Breast epithelium (tissue), 4 donors: ENCODE measurements at places on chromosomes 7 and 10. TPM values are rescaled to one million over a fixed set of nuclear protein-coding genes. Genes with fewer than 3 reads are reported as not detected.

Gene SCIN
- total RNA-seq, result 1.3 TPM

Gene EPC1
- total RNA-seq, result 78.7 TPM

Gene CUBN
- 1.6 TPM for total RNA-seq

Gene PIK3AP1
- 26.9 TPM for total RNA-seq

Gene C10orf95
- total RNA-seq, result not detected

Gene MCMBP
- 49.9 TPM for total RNA-seq

Gene CYREN
- 36.8 TPM for total RNA-seq

Gene GGCT
- 59.6 TPM for total RNA-seq

Gene PAPOLB
- 0.33 TPM for total RNA-seq

Gene AS3MT
- 5.6 TPM for total RNA-seq

Gene CDK5
- 5.2 TPM for total RNA-seq

Gene EEPD1
- 6.4 TPM for total RNA-seq

Gene C10orf71
- total RNA-seq, result not detected
